H4 (cell line): ENCODE measurements at places on chromosomes 13 and 19. TPM values are rescaled to one million over a fixed set of nuclear protein-coding genes. Genes with fewer than 3 reads are reported as not detected.
A peak's percentile ranks its signal among the peaks of the same experiment; 100 is the strongest.

DNA sequence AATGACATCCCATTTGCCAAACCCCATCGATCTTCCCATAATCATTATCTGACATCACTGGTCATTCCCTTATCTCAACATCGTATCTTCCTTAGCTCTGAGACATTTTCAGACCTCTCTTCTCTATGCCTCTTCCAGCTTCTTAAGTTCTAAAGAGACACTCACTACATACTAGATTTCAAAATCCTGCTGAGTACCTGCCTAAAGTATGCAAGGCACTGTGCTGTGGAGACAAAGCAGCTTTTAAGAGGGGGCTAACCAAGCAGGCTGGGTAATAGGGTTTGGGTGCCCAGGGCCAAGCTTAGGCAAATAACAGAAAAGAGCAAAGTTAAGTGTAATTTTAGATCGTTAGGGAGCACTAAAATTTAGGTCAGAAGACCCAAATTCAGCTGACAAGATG is 3.4 kb upstream of the POMP start:
- no peak for DNase-seq

DNA sequence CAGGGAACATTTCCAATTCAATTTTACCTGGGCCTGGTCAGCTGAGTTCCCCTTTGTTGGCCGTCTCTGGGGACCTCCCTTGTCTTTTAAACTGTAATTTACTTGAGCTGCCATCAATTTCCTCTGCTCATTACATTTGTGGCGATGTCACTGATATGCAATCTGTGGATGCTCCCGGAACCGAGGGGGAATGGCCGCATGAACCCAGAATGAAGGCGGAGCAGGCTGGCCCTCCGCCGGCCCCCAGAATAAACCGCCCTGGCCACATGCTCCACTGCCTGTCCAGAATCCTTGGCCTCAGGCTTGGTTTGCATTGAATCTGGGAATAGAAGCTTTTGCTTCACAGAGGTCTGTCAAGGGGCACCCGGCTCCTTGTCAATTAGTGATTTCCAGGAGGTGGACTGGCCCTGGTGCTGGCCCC is 276.8 kb downstream of the TEX29 start:
- DNase-seq, result no peak

KIRREL2 gene
- 0.08 and 0.19 TPM in 2 replicates for total RNA-seq

CYP2B6 gene
- total RNA-seq, result not detected in 2 replicates

DNA sequence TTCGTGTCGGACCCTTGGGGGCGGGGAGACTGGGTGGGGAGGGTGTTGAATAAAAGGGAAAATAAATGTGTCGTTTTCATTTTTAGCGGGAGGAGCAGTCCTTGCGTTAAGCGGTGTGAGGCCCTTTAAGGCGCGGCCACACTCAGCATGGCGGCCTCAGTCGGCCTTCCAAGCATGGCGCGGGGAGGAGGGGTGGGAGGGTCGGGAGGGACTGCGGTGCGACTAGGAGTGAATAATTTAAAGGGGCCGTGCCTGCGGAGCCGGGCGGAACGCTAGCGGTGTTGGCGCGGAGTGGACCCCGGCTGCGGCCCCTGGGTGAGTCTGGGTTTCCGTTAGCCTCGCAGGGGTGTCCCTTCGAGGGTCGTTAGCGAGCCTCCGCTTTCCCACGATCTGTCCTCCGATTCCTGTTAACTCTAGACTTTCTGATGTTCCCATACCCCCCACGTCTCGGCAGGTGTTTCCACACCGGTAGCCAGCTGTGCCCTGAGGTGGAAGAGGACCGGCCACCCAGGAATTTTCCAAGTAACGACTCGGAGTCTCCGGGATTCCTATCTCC is 1.5 kb upstream of the PNPLA6 start:
- DNase-seq, result peak; percentile 79

GRCh38 chr13:33472446-33472845 is 186.9 kb upstream of the STARD13 start:
- no peak for DNase-seq

TBXA2R gene
- 1.6 TPM in 1 of 2 replicates, not detected in the other for total RNA-seq

- DNase-seq, result no peak
These were observed 17.4 kb upstream of the ATXN8OS start for GRCh38 chr13:70090036-70090723.

HIPK4 gene
- not detected in 2 replicates for total RNA-seq

DNA sequence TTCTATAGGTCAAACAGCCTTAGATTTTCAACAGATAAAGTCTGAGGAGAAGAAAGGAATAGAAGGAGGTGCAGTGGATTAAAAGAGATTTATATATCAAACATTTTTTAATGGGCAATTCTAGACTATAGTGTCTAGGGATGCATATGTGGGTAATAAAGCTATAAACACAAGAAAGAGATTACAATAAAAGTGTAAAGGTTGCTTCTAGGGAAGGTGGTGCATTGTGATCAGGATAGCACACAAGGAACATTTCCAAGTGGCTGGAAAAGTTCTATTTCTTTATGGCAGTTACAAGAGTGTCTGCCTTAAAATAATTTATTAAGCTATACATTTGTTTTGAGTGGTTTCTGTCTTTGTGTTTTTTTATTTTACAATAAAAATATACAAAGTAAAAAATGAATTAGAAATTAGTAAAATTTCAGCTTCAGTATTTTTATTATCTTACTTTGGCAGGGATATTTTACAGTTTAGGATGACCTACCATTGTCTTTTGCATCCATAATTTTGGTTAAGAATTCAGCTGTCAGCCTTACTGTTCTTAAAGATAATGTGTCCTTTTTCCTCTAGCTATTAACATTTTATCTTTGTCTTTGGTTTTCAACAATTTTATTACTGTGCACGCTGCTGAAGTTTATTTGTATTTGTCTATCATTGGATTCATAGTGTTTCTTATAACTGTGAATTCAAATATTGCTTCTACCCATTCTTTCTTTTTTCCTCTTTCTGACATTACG is 221.8 kb downstream of the LACC1 start:
- no peak for DNase-seq

- DNase-seq, result peak; percentile 4
These were observed 676.2 kb downstream of the GPC5 start for GRCh38 chr13:92074658-92075057.

NOSIP gene
- 95.7 and 114 TPM in 2 replicates for total RNA-seq

DNA sequence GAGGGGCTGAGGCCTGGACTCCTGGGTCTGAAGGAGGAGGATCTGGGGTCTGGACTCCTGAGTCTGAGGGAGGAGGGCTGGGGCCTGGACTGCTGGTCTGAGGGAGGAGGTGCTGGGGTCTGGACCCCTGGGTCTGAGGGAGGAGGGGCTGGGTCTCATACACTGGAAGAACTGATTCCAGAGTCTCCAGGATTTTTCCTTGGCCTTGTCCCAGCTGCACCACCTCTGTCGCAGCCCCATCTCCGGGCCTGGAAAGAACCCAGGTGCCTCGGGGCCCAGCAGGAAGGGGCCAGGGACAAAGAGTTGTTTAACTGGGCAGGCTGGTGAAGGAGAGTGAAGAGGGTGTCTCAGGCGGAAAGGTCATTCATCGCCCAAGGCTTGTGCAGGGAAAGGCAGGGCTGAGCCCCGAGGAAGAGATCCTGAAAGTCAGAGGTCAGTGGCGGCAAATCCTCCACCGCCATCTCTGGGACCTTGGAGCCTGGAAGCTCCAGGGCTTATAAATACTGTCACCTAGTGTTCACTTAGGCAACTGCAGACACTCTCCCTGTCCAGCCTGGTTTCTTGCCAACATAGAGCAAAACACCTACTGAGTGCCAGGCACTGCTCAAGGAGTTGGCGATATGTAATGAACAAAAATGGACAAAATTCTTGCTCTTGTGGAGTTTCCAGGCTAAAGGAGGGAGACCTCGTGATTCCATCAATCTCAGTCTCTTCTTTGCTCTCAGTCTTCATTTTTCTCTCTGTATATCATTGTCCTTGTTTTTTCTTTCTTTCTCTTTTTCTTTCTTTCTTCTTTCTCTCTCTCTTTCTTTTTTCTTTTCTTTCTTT is 4.4 kb upstream of the KCNN4 start:
- DNase-seq, result peak; percentile 73

LILRB2 gene
- not detected in 2 replicates for total RNA-seq

CABP5 gene
- total RNA-seq, result 0.47 TPM in 1 of 2 replicates, not detected in the other

- DNase-seq, result no peak
These were observed 53.0 kb upstream of the FBXL3 start for GRCh38 chr13:77079902-77080413.

CBARP gene
- 0.37 and 1.2 TPM in 2 replicates for total RNA-seq

DNA sequence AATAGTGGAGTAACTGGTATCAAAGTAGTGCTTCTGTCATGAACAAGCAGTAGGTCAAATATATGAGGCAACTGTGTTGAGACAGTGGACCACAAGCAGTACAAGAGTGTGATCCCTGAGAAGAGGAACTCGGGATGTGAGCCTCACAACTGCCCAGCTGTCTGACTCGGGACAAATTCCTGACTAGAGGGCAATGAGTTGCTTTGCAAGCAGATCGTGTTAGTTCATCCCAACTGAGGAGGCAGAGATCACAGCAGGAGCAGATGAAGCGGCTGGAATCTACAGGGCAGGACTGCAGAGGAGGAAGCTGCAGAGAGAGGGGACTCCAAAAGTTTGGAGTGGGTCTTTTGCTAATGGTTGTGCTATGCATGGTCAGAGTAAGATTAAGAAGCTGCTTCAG is 741.1 kb downstream of the DIAPH3 start:
- DNase-seq, result no peak

GRCh38 chr19:39209196-39209595 is 5.1 kb upstream of the SYCN start:
- no peak for DNase-seq

- DNase-seq, result peak; percentile 77
These were observed 2.0 kb upstream of the SPACA6 start for GRCh38 chr19:51691074-51691583.

RDH8 gene
- not detected in 2 replicates for total RNA-seq

DNA sequence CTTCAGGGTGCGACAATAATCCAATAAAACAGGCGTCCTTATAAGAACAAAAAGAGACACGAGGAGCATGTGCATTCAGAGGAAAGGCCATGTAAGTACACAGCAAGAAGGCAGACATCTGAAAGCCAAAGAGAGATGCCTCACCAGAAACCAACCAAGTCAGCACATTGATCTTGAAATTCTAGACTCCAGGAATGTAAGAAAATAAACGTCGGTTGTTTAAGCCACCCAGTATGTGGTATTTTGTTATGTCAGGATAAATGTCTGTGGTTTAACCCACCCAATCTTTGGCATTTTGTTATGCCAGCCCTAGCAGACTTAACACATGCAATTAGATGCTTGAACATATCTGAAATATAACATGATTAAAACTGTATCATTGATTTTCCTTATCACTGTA is 452.0 kb downstream of the SLITRK6 start:
- DNase-seq, result peak; percentile 61

GRCh38 chr19:37905946-37906868 is at the start of gene WDR87:
WDR87 (minus strand) TSS chr19:37906594; CDS start chr19:37898239, 8,355 bp downstream.
- no peak for DNase-seq

DNA sequence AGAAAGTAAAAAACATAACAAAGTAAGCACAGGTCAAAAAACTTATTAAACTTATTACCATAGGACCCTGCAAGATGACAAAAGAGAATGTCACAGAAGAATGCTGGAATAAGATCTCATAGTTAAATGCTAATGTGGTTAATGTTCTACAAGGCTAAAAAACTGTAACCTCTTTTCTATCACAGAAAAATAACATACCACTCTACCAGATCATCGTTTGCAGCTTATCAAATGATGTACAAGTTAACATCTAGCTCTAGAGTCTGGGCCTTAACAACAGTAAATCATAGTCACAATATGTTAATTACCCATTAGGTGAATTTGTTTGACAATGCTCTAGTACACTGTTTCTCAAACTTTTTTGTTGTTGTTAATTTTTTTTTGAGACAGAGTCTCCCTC is 53.0 kb downstream of the NUFIP1 start:
- DNase-seq, result no peak

GRCh38 chr19:2140138-2140569 is 11.2 kb downstream of the AP3D1 start:
- no peak for DNase-seq

PTGIR gene
- 0.06 and 0.08 TPM in 2 replicates for total RNA-seq

DNA sequence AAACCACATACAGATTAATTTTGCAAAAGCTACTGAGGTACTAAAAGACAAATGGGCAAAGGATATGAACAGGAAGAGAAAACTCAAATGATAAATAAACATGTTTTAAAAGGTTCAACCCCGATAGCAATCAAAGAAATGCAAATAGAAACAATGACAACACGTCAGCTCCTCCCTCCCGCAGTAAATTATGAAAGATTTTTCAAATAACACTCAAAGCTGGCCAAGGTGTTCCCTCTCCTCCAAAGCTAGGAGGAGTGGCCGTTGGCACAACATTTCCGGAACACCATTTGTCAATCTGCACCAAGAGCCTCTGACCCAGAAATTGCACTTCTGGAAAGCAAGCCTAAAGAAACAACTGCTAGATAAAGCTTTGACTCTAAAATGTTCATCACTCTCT is 28.3 kb downstream of the INSR start:
- no peak for DNase-seq

DNA sequence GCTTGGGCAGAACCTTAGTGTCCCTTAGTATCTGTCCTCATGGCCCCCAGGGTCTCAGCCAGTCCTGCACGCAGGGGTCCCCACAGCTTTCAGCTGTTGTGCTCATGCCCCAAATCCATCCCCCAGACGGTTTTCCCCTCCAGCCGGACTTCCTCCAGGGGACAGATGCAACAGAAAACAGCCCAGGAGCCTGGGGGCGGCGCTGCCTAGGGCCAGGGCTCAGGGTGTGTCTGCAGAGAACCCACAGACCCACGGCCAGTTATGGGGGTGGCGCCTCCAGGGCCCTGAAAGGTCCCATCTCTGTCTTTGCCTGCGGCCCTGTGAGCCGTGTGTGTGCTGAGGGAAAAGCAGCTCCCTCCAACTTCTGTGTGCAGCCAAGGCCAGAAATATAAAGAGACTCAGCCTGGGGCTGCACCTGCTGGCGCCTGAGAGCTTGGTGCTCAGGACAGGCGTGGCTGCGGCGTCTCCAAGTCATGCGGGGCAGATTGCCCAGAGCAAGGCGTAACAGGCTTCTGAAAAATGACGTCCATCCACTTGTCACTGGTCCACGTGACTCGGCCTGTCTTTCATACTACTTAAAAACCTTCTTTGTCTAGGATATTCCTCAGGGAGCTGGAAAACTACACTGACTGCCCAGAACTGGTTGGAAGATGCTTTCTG is 22.1 kb upstream of the F7 start:
- no peak for DNase-seq

GRCh38 chr19:41547569-41547968 is 28.4 kb upstream of the CEACAM21 start:
- no peak for DNase-seq

PDE4C gene
- 0.06 TPM in 1 of 2 replicates, not detected in the other for total RNA-seq

GRCh38 chr13:77387607-77388200 is 60.8 kb upstream of the MYCBP2 start:
- DNase-seq, result no peak
